OCI-M1 (cell line): ENCODE measurements at places on chromosomes 1 and 21.

DNA sequence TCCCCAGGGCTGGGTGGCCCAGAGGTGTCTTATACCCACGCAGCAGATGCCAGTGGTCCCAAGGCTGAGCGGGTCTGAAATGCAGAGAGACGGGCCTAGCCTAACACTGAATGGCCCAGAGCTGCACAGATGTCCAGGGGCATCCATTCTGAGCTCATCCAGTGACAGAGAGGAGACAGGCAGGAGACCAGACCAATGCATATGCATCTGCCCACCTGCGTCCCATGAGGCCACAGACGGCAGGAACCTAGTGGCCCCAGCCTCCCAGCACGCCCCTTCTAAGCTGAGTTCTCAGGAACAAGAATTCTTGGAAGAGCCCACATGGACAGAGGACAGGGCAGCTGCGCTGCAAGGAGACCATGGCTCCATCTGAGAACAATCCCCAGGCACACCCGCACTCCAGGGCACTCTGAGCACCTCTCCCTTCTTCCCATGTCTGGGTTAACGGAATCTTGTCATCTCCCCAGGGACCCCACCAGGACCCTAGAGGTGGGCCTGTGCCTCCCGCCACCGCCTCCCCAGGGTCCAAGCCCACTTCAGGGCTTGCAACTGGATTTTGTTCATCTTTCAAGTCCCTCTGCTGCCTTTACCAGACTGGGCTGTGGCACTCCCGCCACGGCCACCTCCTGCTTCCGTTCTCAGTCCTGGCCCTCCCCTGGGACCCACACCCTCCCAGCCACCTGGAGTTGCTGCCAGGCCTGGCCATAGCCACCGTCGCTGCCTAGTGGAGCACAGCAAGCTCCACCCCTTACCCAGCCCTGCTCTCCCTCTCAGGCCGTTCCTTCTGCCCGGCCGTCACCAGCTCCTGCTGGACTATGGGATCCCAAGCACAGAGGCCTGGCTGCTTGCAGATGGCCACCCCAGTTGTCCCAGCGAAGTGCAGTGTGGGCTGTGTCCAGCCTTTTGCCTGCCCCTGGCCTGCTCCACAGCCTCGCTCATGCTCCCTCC lies 3.3 kb downstream of the WNT3A start:
- no peak for DNase-seq

DNA sequence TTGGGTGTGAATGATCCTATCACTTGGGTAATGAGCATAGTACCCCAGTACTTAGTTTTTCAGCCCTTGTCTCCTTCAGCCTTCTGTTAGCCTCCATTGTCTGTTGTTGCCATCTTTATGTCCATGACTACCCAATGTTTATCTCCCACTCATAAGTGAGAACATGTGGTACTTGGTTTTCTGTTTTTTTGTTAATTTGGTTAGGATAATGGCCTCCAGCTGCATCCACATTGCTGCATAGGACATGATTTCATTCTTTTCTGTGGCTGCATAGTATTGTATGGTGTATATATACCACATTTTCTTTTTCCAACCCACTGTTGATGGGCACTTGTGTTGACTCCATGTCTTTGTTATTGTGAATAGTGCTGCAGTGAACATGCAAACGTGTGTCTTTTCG lies 39.6 kb upstream of the GPR52 start:
- DNase-seq, result no peak

GRCh38 chr1:17405898-17406759 lies 33.3 kb downstream of the RCC2 start:
- DNase-seq, result peak; percentile 65

DNA sequence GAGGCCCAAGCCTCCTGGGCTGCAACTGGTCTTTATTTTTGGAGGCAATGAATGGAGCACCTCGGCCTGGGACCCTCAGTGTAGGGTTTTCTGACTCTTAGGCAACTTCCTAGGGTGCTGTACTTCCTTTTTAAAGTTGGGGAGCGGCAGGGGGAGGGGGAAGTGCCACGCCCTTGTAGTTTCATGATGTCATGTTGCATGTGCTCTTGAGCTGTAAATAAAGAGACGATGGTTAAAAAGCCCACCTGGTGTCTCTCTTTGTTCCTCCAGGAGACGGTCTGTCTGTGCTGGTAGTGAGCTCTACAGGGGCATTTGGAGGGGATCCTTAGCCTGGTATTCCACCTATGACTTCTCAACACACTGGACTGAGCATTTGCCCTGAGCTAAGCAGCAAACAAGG lies 10.3 kb upstream of the AGTRAP start:
- no peak for DNase-seq

- no peak for DNase-seq
These were observed 5.2 kb downstream of the FNDC10 start for GRCh38 chr1:1594602-1595260.

- no peak for DNase-seq
These were observed 61.0 kb downstream of the PAX7 start for GRCh38 chr1:18691648-18692047.

DNA sequence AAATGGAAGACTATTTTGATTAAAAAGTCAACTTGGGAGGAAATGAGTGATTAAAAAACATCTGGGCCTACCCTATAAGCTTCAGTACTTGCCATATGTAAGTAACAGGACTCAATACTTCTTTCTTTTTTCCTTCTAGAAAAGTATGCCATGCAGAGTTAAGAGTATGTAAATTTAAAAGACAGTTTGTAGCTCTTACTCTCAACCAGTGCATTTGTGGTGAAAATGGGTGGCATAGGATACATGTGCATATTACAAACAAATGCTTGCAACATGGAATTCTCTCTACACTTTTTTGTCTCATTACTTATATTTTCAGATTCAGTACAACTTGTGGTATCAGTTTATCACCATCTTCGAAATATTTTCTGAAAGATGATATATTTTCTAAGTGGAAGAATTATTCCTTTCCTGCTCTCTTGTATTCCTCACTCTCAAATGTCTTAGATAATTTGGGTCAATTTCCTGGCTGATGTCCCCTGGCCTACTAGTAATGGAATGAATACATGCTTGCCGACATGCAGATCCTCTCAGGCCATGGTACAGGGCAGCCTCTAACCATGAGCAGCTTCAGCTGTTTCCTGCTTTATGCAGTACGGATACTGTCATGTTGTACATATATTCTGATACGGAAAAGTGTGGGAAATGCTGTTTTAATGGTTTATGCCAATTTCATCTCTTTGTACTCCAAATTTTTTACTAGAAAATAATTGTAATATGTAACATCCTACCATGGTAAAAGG lies 81.4 kb upstream of the ZNF326 start:
- DNase-seq, result no peak

- peak; percentile 61 for DNase-seq
These were observed 2.2 kb downstream of the NUAK2 start for GRCh38 chr1:205319081-205320018.

DNA sequence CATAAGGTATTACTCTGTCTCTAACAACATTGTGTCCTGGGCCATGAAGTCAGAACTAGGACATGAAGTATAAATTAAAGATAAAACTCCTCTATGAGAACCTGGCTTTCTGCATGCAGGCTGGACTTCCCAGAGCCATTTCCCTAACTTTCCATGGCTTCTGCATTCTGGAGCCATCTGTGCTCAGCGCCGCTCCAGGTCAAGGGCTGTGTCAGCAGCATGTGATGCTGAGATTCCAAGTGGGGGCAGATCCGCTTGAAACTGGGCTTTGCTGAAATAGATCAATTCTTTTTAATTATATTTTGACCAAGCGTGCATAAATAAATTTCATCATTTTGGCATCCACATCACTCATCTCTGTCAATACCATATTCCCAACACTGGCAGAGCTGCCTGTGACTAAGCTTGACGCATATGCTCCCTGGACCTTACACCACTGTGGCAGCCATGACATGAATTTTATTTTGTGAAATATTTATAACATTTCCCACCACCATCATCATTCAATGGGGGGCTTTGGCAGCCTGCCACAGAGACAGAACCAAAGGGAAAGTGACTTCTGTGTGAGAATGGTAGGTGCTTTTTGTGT lies 110.4 kb upstream of the KCNK1 start:
- DNase-seq, result no peak

- no peak for DNase-seq
These were observed 165.3 kb upstream of the USP24 start for GRCh38 chr1:55380355-55380970.

DNA sequence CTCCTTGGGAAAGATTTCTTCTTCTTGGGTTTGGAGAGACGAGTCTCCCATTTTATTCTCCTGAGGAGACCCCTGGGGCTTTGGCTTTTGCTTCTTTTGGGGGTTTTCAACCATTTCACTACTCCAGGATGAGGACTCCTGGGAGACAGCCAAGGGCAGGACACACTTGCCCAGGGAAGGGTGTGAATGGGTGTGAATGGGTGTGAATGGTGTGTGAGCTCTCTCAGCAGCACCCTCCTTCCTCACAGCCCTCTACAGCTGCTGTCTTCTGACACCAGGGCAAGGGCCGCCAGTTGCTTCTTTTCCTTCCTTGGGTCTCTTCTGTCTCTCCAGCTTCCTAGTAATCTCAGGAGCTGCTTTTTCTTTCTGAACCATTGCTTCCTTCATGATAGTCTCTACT lies 24.2 kb downstream of the KIF17 start:
- DNase-seq, result no peak

- DNase-seq, result no peak
These were observed 4.0 kb upstream of the BTG2 start for GRCh38 chr1:203301331-203301668.

- DNase-seq, result peak; percentile 90
These were observed 20.9 kb upstream of the VPS13D start for GRCh38 chr1:12208764-12209494.

DNA sequence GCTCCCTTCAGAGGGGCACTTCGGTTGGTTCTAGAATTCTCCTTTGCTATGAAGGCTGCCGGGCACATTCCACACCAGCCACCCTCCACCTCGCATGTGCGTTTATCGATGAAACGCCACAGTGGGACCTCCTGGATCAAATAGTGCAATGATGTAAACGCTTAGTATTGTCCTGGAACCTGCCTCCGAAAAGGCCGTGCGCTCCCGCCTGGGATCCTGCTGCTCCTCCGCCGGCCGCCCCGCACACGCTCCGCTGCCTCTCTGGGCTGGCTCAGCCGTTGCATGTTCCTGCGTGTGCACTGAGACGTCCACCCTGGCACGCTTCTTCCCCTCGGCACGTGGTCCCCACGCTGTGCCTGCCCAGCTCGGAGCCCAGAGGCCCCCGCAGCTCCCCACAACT lies 4.0 kb upstream of the TNFRSF14 start:
- no peak for DNase-seq

GRCh38 chr21:15774590-15774989 lies 44.8 kb downstream of the USP25 start:
- no peak for DNase-seq

DNA sequence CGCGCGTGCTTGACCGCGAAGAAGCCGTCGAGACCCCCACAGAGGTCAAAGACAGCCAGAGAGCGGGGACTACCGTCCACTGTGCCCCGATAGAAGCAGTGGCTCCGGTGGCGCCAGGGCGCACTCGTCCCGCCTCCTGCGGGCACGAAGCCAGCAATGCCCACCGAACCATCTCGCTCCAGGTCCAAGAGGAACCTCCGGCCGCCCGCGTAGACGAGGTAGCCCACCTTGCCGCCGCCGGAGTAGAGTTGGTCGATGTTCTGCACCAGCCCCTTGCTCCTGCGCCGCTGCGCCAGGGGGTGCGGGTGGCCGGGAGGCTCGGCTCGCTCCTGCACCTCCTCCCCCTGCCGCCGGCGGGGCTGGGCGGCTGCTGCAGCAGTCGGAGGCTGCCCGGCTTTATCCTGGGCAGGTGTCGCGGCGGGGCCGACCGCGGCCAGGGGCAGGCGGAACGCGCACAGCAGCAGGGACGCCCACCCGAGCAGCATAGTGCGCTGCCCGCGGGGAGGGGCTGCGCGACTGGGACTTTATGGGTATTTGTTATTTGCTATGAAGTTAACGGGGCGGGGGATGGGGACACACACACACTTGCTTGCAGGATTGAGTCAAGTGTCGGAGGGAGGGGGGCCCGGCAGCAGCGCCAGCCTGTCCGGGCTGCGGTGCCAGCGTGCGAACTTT lies 844 bp downstream of the ADAMTS5 start:
- DNase-seq, result no peak

DNA sequence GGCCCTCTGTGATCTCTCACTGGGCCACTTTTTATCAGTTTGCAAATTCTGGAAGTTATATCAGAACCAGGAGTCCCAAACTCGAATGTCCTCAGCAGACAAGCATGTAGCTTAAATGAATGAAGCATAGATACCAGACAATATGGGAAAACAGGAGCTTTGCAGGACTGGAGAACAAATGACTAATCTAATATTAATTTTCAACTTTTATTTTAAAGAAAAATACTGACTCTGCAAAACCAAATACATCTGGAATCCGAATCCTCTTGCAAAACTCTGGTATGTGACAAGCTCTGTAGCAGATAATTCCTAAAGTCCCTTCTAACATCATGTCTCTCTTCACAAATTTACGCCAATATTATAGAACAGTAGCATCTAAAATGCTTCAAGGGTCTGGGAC lies 427.4 kb downstream of the TTLL7 start:
- DNase-seq, result no peak

GRCh38 chr1:64209221-64209620 lies 5.8 kb downstream of the UBE2U start:
- no peak for DNase-seq

DNA sequence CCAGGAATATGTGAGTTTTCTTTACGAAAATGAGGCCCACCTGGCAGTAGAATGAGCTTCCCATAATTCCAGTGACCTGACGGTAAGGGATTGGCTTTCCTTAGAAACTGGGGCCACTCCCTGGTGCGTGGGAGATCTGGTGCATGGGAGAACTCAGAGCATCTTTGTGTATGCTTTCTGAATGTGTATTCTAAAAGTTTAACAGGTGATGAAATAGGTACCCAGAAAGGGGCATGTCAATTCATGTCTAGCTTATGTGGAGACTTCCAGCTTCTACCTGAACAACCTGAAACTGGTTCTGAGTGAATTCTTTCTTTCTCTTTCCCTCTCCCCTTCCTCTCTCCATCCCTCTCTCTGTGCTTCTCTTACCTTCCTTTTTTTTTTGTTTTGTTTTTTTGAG lies 15.2 kb upstream of the FCRLA start:
- no peak for DNase-seq

DNA sequence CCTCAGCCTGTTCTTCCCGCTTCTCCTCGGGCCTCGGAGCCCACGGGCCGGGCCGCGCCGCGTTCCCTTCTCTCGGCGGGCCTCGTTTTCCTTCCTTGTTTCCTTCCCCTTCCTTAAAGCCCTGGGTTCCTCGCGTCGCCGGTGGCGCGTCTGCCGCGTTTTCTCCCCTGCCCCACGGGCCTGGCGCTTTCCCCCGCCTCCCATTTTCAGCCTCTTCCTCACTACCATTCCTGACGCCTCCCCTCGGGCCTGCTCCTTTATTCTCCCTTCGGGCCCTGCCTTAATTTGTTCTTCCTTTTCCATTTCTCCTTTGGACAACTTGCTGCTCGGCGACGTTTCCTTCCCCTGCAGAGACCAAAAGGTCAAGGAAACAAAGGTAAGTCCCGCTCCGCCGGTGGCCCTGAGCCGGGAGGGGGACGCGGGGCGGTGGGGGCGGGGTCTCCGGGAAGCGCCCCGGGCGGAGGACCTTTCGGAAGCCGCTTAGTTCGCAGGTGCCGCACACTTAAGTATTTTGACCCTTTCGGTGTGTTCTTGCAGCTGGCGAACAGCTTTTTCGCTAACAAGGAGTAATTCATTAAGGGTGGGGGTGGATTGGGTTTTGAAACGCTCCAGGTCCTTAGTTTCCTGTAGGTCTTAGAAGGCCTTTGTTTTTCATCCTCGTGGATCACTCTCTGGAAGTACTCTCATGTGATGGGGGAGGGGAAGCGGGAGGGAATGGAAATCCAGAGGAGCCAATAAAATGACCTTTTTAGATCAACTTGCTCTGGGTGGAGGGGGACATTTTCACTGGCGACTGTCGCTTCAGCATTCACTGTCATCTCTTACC lies 780 bp downstream of the YTHDF2 start:
- DNase-seq, result peak; percentile 75
